GDM1 (cell line): ENCODE measurements at places on chromosomes 5 and 9.

DNA sequence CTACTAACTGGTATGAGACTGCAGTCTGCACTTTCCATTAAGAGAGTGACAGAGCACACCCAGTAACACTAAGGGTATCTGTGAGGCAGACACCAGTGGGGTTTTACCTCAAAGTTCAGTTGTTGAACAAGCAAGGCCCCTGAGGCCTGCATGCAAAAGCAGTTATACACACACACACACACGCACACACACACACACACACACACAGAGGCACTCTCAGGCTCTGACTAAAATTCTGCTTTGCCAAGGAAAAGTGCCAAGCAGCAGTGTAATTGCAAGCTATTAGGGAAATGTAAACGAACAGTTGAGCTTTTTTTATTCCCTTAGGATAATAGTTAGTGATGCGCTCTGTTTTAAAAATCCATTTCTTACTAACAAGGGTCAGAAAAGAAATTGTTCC, 377.1 kb downstream of the SPOCK1 start:
- DNase-seq: no peak

DNA sequence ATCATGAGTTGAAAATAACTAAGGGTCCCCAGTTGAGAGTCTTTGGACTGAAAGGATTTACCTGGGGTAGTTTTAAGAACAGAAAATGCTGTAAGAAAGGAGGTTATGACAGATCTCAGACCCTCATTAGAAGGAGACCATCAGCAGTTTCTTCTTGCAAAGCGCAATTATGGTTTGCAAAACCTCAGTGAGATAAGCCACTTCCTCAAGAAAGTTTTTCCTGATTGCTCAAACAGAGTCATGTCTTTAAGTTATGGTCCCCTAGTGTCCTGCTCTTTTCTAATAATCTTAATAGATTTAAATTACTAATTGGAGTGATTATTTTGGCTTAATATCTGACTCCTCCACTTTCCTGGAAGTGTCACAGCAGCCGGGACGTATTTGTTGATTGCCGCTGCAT, 293.2 kb upstream of the KLF4 start:
- DNase-seq: no peak

- DNase-seq: no peak
These were observed 53.3 kb upstream of the SMC5 start for GRCh38 chr9:70205366-70206020.

GRCh38 chr9:99828417-99829176, 6.9 kb downstream of the NR4A3 start:
- no peak for DNase-seq

- no peak for DNase-seq
These were observed 34.2 kb upstream of the CLPTM1L start for GRCh38 chr5:1378866-1379659.

- DNase-seq: no peak
These were observed 202.8 kb upstream of the TAS2R1 start for GRCh38 chr5:9832921-9833320.

- DNase-seq: no peak
These were observed 24.0 kb upstream of the WDR38 start for GRCh38 chr9:124829334-124829669.
